ENCODE measurements at places on chromosomes 11 and 22.

DNA sequence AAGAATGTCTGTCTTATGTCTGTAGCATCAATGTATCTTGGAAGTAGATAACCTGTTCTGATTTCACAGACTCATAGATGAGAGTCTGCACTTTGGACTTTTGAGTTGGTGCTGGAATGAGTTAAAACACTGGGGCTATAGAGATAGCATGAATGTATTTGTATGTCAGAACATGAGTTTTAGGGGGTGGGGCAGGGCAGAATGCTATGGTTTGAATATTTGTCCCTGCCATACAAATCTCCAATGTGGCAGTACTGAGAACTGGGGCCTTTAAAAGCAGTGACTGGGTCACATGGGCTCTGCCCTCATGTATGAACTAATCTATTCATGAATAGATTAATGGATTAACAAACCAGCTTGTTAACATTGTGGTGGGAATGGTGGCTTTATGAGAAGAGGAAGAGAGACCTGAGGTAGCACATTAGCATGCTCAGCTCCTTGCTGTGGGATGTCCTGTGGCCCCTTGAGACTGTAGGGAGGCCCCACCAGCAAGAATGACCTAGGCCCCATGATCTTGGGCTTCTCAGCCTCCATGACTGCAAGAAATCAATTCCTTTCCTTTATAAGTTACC is 15.5 kb upstream of the OR52K1 start:
- no peak for DNase-seq

- no peak for DNase-seq
Observed at GRCh38 chr11:70525006-70525405, 126.7 kb downstream of the CTTN start.

DNA sequence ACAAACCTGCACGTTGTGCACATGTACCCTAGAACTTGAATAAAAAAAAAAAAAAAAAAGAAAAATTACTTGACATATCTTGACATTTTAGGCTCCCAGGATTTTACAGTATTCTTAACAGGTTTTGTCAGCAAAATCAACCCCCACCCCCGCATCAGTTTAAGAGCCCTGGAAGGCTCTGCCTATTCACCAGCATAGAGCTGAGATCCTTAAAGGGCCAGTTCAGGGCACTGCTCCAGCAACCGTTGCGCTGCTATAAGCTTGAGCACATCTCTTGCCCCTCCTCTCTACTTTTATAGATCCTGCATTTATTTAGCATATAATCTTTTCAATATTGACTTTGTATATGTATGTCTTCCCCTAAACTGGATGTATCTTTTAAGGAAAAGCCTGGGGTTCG is 697 bp upstream of the PAFAH1B2 start:
- DNase-seq = no peak

GRCh38 chr11:107752949-107753822 is 41.3 kb upstream of the SLN start:
- no peak for DNase-seq

GRCh38 chr22:42509548-42509947 is 10.0 kb downstream of the RRP7A start:
- no peak for DNase-seq

- DNase-seq = peak; percentile 6
Observed at GRCh38 chr11:127693686-127694085, 693.1 kb upstream of the KIRREL3 start.

DNA sequence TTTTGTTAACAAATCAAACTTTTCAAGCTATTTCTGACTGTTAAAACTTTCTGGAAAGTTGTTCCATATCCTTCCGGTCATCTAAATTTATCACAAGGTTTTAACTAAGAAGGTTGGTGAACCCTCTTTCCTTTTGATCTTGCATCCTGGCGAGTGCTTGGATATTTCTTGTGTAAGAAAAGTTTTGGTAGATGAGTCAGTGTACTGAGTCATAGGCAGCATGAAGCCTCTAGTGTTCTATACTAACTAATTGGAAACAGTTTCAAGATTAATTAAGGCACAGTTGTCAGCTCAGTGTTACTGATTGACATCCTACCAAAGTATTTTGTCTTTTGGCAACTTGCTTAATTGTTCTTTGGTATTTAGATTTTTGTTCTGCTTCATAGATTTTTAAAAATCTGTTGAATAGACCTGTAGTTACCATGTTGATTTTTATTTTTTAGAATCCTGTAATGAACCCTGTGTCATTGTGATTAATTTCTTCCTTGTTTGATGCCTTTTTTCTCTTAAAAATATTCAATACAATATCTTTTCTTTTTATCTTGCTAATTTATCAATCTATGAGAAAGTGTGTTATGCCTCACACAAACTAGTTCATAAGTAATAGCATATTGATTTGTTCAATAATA is 38.0 kb downstream of the METTL15 start:
- DNase-seq = peak; percentile 20

DNA sequence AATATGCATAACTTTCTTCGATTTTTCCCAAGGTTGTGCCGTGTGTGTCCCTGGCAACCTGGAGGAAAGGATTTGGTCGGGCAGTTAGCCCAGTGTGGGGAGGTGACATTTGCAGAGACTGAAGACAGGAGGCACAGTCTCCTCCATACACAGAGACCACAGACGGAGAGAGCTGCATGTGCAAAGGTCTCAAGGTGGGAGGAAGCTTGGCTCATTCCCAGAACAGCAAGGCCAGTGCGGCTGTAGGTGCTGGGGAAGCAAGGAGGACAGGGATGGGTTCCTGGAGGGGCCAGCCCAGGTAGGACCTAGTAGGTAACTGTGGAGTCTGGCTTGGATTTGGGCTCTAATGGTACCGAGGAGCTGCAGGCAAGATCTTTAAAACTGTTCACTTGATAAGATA is 20.7 kb upstream of the CPT1A start:
- no peak for DNase-seq

DNA sequence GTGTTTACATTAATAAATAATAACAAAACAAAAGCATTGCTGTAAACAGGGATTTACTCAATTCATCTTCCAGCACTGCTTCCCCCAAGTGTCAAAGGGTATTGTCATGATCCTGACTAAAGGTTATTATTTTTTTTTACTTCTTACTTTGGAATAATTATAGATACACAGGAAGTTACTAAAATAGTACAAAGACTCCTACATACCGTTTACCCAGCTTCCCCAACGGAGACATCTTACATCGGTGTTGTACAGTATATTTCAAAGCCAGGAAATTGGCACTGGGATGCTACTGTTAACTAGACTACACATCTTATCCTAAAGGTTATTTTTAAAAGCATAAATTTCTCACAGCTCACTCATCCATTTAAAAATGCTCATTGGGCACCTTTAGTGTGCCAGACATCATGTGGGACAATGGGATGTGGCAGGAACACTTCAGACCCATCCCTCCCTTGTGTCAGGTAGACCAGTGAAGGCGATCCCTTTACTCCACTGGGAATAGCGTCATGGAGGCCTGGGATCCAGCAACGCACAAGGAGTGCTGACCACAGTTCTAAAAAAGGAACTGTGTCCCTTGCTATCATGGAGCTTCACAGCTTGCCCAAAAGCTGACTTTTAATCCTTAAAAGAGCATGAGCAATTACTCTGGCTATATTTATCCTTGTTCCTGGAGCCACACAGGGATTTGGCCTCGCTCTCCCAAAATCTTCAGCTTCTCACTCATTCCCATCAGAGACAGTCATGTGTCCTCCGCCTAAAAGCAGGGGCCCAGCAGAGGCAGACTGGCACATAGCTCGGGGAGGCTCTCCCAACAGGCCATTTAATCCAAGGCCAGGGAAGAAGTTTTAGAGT is 3.1 kb upstream of the IRAG1 start:
- no peak for DNase-seq

DNA sequence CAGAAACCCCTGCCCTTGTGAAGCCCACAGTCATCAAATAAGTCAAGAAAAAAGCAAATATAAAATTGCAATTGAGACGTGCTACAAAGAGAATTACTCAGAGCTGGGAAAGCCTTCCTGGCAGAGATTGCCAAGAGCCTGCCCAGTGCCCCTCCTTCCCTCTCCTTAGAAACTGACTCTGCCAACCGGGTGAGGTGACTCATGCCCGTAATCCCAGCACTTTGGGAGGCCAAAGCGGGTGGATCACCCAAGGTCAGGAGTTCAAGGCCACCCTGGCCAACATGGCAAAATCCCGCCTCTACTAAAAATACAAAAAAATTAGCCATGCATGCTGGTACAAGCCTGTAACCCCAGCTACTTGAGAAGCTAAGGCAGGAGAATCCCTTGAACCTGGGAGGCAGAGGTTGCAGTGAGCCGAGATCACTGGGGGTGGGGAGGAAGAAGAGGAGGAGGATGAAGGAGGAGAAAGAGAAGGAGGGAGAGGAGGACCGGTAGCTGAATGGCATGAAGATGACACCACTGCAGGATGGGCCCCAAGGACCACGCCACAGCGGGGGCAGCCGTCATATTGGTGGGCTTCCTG is 76.1 kb upstream of the RTL6 start:
- peak; percentile 67 for DNase-seq

GRCh38 chr11:24885580-24886173 is 388.8 kb downstream of the LUZP2 start:
- DNase-seq = no peak

DNA sequence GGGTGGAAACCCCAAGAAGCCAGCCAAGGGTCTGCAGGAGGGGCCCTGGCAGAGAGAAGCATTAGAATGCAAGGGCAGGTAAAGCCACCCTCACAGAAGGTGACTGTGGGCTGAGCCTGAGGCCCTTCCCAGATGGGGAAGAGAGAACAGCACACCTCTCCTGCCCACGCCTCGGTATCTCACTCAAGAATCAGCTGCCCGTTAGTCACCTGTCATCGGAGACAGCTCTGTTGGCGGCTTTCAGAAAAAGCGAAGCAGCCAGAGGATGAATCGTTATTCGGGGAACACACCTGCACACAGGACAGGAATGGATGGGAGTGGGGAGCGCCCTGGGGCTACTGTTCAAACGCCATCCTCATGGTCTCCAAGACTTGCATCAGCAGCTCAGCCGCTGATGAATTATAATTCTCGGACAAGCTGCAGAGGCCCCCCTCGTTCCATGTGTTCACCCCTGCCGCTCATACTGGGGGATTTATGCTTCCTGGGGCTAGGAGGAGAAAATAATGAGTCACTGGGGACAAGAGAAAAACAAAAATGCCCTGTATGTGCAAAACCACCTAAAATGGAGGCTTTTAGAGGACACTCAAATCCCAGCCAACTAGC is 21.6 kb upstream of the TMA7B start:
- peak; percentile 14 for DNase-seq

- no peak for DNase-seq
Observed at GRCh38 chr11:69488543-69488940, 7.1 kb downstream of the LINC01488 start.

Data from epithelial cell of prostate (primary cell).